Renal pelvis (tissue), 12 donors: ENCODE measurements at places on chromosomes 11 and 22. TPM values are rescaled to one million over a fixed set of nuclear protein-coding genes. Genes with fewer than 3 reads are reported as not detected.

- DNase-seq = no peak
Measured at GRCh38 chr11:99065121-99065520, 44.4 kb downstream of the CNTN5 start.

Gene OR10AG1
- not detected for polyA plus RNA-seq

- DNase-seq = peak; percentile 44
Measured at GRCh38 chr11:71086687-71087258, 165.6 kb downstream of the SHANK2 start.

DNA sequence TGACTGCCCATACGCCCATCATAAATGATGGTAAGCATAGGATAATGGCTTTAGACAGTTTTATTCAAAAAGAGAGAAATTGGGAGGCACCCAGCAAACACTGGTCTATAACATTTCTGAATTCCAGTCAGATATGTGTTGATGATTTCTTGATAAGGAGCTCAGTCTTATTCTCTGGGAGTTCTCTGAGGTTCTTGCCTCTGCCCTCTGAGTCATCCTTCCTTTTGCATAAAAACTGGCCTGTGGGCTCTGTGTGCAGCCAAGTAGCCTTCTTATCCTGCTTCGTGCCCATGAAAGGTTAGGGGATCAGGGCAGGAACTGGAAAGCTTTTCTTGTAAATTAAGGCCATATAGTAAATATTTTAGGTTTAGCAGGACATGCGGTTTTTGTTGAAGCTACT is 48.9 kb downstream of the FAR1 start:
- no peak for DNase-seq

GRCh38 chr11:102192349-102193066 is 82.3 kb downstream of the YAP1 start:
- no peak for DNase-seq

Gene KCNE3
- 36.6 TPM for polyA plus RNA-seq

Gene THRSP
- polyA plus RNA-seq = 0.14 TPM

Gene KCNQ1OT1
- 0.84 TPM for polyA plus RNA-seq

DNA sequence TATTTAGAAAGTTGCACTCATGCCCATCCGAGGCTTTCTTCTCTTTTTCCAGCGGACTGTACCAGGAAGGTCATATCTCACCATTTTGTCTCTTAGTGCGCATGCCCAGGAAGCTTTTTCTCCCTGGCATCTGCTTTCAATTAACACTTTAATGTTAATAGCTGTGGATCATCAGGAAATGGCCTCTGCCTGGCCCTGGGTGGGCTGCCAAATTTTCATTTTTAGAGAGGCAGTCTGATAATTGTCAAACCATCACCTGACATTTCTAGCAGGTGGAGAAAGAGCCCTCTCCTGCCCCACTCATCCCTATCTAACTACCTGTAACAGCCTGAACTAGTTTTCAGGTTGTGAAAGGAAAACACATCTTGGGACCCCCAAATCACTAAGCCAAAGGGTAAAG is 257.4 kb upstream of the LRRC4C start:
- no peak for DNase-seq

GRCh38 chr11:10674440-10674855 is 19.1 kb downstream of the IRAG1 start:
- no peak for DNase-seq

DNA sequence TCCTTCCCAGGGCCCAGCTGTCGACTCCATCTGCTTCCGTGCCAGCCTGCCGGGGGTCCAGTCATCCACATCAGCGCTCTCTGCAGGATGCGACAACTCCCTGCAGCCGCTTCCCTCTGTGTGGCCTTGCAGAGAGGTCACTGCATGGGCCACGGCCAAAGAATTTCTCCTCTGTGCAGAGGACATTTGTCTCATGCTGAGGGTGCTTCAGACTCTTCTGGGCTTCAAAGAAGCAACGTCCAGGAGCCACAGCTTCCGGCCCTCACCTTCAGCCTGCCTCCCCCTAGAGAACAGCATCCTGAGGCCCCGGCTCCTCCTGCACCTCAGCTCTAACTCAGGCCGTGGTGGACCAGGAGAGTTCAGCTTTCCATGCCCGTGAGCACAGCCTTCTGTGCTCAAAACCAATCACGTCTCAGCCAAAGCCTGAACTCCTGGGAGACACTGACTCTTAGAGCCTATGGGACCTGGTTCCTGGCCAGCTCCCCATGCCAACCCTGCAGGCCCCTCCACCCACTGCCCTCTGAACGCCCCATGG is 258.9 kb downstream of the BRD1 start:
- DNase-seq = no peak

Gene PRR33
- polyA plus RNA-seq = 0.11 TPM

GRCh38 chr11:33716243-33716642 is 15.6 kb upstream of the C11orf91 start:
- no peak for DNase-seq
